Muscle of back (tissue), 13 donors: ENCODE measurements at places on chromosomes 4 and X.
A peak's percentile ranks its signal among the peaks of the same experiment; 100 is the strongest.

DNA sequence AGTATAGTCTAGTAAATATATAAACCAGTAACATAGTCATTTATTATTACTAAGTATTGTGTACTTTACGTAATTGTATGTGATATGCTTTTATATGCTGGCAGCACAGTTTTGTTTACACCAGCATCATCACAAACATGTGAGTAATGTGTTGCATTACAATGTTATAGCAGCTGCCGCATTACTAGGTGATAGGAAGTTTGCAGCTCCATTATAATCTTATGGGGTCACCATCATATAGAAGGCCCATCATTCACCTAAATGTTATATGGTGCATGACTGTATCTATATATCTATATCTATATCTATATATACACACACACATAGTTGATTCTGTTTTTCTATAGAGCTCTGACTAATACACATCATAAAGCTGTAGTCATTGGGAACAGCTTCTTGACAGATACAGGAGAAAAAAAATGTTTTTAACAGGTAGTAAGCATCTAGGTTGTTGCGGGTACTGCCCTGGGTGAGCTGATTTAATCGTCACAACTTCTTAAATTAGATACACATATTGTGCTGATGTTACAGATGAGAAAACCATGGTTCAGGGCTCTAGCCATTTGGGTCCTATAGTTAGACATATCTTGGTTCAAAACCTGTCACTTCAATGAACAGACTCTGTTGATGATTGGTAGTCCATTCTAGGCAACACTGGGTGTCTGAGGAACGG, 77.9 kb downstream of the CLNK start:
- DNase-seq: no peak

DNA sequence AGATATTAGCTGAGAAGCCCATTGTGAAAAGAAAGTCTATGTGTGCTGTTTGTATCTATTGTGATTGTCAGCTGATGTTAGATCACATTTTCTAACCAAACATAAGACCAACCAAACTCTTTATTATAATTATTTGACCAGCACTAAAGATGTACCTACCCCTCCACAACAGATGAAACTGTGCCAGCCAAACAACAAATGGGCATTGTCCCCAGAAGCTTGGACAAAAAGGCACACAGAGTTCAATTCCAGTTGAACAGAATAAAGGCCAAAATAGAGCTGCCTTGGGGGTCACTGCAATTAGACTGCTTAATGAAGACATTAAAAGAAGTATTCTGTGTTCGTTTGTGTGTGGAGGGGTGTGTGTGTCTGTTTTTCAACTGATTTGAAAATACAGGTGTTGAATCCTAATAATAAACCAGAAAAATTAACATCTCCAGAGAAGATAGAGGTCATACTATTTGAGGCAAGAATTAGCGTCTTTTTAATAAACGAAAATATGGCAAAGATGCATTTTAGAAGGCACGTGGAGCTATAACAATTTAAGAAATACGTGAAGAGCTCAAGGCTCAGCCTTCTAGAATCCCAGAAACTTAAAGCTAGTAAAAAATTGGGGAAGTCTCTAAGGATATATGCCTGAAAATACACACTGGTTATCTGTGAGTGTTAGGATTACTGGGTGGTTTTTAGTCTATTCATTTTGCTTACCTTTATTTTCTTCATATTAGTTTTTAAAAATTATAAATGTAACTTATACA, 2.2 kb downstream of the SPP1 start:
- no peak for DNase-seq

GRCh38 chr4:86631166-86631565, 37.1 kb downstream of the PTPN13 start:
- no peak for DNase-seq

- no peak for DNase-seq
Observed at GRCh38 chrX:133746593-133746992, 238.8 kb downstream of the GPC3 start.

GRCh38 chr4:150336676-150337412, 245.1 kb upstream of the MAB21L2 start:
- no peak for DNase-seq

DNA sequence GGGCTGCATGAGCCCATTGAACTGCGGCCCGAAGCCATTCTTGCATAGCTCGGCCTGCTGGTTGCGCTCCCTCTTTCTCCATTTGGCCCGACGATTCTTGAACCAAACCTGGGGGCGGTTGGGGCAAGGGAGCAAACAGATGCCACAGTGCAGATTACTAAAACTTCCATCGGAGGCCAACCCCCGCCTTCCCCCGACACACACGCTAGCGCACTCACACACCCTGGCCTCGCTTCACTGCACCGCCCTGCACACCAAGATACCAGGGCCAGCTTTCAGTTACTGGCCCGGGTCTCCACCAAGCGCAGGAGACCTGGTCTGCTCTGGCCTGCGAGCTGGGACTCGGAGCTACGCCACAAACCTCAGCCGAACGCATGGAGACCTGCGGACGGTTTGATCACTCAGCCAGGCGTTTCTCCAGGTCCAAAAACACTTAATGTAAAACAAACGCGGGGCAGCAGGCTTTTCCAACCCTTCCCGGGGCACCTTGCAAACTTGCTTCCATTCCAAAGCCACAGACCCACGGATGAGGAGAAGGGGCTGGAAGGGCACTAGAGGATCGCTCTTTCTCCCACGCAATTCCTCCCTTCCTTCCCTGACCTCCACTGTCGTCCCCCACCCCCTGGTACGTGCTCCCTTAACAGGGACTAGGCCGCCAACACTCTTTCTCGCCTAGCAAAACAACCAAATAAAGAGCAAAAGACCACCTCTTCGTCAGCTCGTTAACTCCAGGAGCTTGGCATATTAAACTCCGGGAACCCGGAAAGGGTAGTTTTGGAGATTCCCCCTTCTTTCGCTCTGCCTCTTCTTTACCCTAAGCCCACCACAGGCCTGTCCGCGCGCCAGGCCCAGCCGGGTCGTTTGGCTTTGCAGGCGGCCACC, 4.1 kb downstream of the PITX2 start:
- peak; percentile 27 for DNase-seq

GRCh38 chr4:85854546-85854945, 379.6 kb downstream of the ARHGAP24 start:
- DNase-seq: no peak

- DNase-seq: no peak
Observed at GRCh38 chr4:1517592-1518411, 111.6 kb upstream of the NKX1-1 start.

GRCh38 chr4:140097572-140097971, 56.4 kb downstream of the MAML3 start:
- no peak for DNase-seq

DNA sequence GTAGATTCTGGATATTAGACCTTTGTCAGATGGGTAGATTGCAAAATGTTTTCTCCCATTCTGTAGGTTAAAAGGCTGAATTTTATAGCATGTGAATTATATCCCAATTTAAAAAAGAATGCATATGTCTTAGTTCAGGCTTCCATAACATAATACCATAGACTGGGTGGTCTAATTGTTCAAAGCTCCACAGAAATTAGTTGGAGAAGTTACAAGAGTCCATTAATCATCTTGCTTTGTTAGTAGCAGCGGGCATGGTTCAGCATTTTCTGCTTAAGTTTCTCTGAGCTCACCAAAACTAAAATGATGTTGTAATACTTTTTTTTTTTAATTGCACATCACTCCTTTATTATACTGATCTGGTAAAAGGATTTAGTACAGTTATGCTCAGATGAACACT, 1.8 kb downstream of the PGAM4 start:
- no peak for DNase-seq

- DNase-seq: no peak
Observed at GRCh38 chr4:183610033-183610432, 49.0 kb downstream of the RWDD4 start.

DNA sequence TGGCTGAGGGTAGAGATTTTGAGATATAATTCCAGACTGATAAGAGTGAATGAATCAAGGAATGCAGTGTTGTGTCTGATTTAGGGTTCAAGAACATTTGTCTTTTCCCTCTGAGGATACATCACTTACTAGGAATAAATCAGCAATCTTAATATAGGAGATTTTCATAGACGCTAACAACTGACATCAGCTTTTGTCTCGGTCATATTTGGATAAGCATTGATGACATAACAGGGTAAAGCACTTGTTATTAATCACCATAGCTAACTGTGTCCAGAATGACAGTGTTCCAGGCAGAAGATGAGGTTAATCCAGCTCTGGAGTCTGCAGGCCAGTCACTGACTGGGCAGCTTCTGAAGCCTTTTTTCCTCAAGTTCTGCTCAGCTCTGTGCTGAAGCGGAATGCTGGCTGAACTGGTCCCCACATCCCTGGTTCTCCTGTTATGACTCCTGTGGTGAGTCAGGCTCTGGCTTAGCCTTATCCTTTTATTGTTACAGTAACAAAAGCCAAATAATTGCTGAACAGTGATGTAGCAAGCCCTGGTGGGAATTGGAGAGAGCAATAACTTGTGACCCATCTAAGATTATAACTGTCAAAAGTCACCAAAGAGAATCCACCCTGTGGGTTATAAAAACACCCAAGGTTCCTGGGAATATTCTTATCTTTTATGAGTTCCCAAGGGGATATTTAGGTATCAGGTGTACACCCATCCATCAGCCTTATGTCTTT, 41.8 kb downstream of the FNIP2 start:
- DNase-seq: peak; percentile 85

- peak; percentile 23 for DNase-seq
Observed at GRCh38 chr4:80336582-80336981, 1.1 kb downstream of the CFAP299 start.

- no peak for DNase-seq
Observed at GRCh38 chr4:82519072-82519471, 42.7 kb downstream of the TMEM150C start.

GRCh38 chr4:123284168-123284567, 112.4 kb upstream of the SPRY1 start:
- DNase-seq: peak; percentile 69

DNA sequence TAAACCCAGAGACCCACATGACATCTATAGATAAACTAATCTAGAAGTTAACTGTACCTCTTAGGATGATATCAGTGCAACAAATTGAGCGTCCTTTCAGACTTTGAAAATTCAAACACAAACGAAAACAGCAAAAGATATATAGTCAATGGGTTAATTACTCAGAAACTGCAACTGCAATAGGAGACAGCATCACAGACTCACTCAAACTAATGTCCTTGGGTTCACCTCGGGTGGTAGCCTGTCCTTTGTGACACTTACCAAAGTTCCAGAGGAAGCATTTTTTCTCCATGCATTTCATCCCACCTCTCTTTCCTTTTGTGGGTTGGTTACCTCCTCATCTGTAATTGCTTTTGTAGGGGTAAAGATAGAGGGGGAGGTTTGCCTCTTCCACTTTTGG, 9.7 kb downstream of the GC start:
- DNase-seq: no peak

- no peak for DNase-seq
Observed at GRCh38 chr4:81804849-81805248, 333.1 kb upstream of the RASGEF1B start.

DNA sequence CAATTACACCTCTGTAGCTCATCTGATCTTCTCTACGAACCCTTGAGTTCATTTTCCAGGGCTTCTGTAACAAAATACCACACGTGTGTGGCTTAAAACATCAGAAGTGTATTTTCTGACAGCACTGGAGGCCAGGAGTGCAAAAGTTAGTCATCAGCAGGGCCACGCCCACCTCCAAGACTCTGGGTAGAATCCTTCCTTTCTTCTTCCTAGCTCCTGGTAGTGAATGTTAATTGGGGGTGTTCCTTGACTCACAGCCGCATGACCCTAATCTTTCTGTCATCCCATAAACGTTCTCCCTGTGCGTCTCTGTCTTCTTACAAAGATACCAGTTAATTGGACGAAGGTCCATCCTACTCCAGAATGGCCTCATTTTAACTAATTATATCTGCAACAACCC, 115.0 kb downstream of the TRIML1 start:
- DNase-seq: no peak

- DNase-seq: no peak
Observed at GRCh38 chrX:72051589-72051988, 80.1 kb downstream of the RTL5 start.

GRCh38 chr4:109833756-109834155, 6.0 kb downstream of the RRH start:
- DNase-seq: no peak

- DNase-seq: no peak
Observed at GRCh38 chr4:111930659-111931058, 214.6 kb upstream of the FAM241A start.

DNA sequence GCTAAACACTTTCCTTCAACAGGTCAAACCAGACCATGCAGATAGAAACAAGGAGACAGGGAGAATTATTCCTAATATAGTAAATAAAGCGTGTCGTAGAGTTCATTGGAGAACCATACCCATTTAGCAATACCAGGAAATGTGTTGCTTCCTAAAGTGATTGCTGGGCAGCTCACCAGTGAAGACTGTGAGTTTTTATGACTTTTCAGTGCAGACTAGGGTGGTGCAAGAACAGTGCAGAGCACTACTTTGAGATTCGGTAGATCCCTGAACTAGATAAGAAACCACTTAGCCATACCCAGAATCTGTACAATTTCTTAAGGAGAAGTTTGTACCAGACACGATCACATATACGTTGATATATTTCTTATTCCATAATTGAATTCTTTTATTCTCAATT, 87.4 kb downstream of the EMCN start:
- DNase-seq: no peak

GRCh38 chr4:88897752-88898151, 159.2 kb downstream of the FAM13A start:
- no peak for DNase-seq

GRCh38 chr4:13527981-13528820, 16.1 kb downstream of the NKX3-2 start:
- no peak for DNase-seq

DNA sequence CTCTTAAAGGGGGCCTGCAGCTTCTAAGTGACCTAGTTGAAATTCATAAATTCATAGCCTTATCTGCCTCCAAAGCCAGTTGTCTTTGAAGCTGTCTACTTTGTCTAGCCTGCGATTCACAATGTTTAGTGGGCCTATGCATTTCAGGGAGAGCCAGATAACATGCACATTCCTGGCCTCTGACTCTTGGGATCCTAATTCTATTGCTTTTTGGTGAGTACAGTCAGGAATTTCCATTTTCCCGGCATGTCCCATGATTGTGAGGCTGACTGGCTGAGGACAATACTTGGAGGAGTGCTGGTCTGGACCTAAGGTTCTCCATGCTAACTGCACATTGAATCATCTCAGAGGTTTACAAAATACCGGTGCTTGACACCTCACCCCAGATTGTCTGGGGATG, 155.0 kb downstream of the MSL3 start:
- DNase-seq: no peak

DNA sequence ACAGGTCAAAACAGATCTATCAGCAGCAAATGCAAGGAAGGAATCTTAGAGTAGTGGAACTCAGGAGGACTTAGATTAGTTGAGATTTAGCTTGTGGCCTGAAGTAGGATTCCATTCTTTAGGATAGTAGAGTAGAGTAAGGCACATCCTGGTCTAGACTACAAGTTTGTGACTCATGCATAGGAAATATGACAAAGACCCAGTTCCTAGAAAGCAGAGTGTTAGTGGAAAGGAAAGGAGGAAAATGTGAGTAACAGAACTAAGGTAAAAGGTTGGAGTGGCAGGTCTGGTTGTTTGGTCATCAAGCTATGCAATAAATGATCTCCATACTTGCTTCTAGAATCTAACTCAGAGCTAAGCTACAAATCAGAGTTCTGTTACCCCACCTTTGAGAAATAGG, 595.0 kb downstream of the ACTRT1 start:
- no peak for DNase-seq
